ENCODE measurements at places on chromosomes 7 and 10. TPM values are rescaled to one million over a fixed set of nuclear protein-coding genes. Genes with fewer than 3 reads are reported as not detected.

GRCh38 chr10:72107325-72108003 is 19.1 kb upstream of the SPOCK2 start:
- H3K36me3 ChIP-seq, result peaks cover 39% of the 10 kb centered on the region
- peak overlapping the region; percentile 79 for H3K4me3 ChIP-seq
- no peak for DNase-seq

CALML5 gene
- total RNA-seq, result not detected

EVX1 gene
- not detected for total RNA-seq

DNA sequence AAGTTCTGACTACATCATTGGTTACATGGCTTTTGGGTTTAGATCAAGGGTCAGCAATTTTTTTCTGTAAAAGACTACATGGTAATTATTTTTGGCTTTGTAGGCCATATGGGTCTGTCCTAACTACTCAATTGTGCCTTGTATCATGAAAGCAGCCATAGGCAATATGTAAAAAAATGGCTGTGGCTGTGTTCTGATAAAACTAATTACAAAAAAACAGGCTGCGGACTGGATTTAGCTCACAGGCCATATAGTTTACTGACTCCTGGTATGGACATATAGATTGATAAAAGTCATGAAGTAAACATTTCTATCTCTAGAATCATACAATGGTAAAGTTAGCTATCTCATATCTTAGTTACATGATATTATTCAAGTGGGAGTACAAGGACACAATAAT is 375.4 kb downstream of the THSD7A start:
- H3K27ac ChIP-seq, result no peak overlapping the region
- no peaks in the 10 kb centered on the region for H3K36me3 ChIP-seq
- DNase-seq, result no peak
- no peaks in the 10 kb centered on the region for H3K27me3 ChIP-seq
- H3K4me1 ChIP-seq, result peaks cover 4% of the 10 kb centered on the region
- no peak overlapping the region for H3K4me3 ChIP-seq

GRCh38 chr7:143008007-143008901 is 18.7 kb downstream of the OR9A2 start:
- H3K4me3 ChIP-seq, result no peak overlapping the region
- H3K27me3 ChIP-seq, result peaks cover 19% of the 10 kb centered on the region
- peaks cover 4% of the 10 kb centered on the region for H3K4me1 ChIP-seq
- no peaks in the 10 kb centered on the region for H3K36me3 ChIP-seq
- no peak overlapping the region for H3K27ac ChIP-seq

SHH gene
- total RNA-seq, result not detected

- H3K4me1 ChIP-seq, result no peaks in the 10 kb centered on the region
- no peaks in the 10 kb centered on the region for H3K36me3 ChIP-seq
- no peak overlapping the region for H3K4me3 ChIP-seq
- H3K27ac ChIP-seq, result no peak overlapping the region
- peak; percentile 58 for DNase-seq
These were observed 274.9 kb upstream of the GALNT17 start for GRCh38 chr7:70856901-70857630.
